ENCODE measurements at places on chromosomes 2 and 18. TPM values are rescaled to one million over a fixed set of nuclear protein-coding genes. Genes with fewer than 3 reads are reported as not detected.

- no peak for DNase-seq
Measured at GRCh38 chr18:42756214-42756613, 359.3 kb downstream of the RIT2 start.

DNA sequence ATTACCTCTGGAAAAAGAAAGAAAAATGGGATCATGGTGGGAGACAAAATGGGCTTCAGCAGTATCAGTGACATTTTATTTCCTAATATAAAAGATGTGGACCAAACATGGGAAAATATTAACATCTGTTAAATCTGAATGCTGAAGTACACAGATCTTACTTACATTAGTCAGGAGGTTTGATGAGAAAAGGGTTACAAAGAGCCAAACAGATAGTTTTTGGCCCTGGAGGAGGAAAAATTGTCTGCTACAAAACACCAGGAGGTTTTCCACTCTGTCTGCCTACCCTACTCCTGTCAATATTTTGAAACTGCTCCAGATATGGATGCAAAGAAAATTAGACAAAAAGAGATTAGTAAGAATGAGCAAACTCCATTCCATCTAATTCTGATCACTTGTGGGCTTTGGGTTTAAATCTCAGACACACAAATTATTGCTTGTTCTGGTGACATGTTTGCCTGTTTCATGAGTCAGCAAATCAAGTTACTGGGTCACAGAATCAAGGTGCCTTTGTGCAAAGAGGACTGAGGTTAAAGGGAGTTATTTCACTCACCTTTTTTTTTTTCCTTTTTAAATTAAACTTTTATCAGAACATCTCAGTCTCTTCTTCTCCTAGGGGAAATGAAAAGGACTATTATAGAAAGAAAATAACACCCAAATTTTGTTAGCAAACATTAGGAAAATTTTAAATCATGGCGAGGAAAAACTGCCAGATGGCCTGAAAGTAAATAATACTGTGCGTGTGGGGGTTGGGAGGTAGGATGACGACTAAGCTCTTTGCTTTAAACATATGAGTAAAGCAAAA lies 87.0 kb upstream of the SPATS2L start:
- DNase-seq = no peak

- no peak for DNase-seq
Measured at GRCh38 chr2:10378189-10378588, 69.9 kb downstream of the ODC1 start.

The UGT1A8 gene
- total RNA-seq = not detected

- DNase-seq = no peak
Measured at GRCh38 chr18:24199372-24199962, 60.6 kb downstream of the CABYR start.

The LHCGR gene
- not detected for total RNA-seq

The ANKRD62 gene
- 0.44 TPM for total RNA-seq

GRCh38 chr2:170689481-170689880 lies 25.7 kb upstream of the SP5 start:
- no peak for DNase-seq

The SATB2 gene
- 34.3 TPM for total RNA-seq
